ENCODE measurements at places on chromosomes 3 and 15.

GRCh38 chr3:80094589-80094988 lies 326.8 kb upstream of the ROBO1 start:
- no peak for DNase-seq

DNA sequence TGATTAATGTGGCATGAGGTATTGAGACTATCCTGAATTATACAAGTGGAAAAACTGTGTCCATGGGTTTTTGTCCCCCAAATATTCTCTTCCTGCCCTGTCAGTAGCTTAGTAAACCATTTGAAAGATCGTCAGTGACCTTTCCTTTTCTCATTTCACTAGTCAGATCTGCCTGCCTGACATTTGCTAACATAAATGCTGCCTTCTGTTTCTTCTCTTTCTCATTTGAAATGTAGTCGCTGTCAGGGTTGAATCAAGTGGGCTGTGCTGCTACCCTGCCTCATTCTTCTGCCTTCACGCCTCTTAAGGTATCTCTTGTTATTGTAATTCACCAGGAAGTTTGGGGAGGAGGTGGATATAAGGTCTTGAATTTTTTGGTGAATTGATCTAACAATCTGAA lies 67.5 kb downstream of the LRCH3 start:
- DNase-seq: no peak

DNA sequence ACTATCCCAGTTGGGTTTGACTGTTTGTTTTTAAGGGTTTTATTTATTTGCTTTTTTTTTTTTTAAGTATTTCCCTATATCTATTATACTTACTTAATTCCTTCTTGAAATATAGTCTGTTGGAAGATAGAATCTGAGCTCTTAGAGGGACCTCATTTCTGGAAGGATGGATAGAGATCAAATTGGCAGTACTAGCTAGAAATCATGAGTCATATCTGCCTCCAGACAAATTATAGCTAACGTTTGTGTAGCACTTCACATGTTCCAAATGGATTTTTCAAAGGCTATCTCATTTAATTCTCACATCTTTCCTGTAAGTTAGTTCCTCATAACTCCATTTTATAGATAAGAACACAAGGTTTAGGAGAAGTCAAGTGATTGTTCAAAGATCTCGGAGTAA lies 384.7 kb downstream of the ZIC1 start:
- DNase-seq: no peak

- DNase-seq: no peak
Measured at GRCh38 chr3:113906568-113907140, 41.2 kb upstream of the ZDHHC23 start.

DNA sequence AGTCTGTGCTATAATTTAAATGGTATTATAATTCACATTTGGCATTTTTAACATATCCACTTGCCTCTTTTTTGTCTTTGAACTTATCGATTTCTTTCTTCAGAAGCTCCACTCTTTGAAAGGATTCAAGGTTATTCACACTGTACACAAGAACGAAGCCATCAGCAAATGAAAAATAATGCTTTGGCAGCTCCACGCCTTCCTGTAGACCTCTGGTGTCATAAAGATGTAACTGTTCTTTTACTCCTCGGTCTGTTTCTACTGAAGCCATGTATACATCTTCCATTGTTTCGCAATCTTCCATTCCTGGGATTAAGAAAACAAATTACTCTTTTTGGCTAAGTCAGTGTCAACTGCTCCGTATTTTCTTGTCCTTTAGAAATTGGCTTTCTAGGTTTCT lies 16.0 kb downstream of the NKIRAS1 start:
- no peak for DNase-seq

DNA sequence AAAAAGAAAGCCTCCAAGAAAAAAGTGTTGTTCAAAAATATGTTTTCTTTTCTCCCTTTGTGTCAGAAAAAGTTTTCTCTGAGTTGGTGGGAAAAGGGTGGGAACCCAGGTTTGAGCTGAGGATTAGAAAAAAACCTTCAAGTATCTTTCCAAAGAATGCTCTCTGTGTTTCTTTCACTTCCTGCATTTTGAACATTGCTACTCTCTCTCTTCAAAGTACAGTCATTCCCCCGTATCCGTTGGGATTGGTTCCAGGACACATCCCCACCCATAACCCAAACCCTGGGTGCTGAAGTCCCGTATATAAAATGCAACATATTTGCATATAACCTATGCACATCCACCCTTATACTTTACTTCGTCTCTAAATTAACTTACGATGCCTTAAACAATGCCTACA lies 139.6 kb downstream of the TMCO5A start:
- DNase-seq: no peak

Data from NCI-H1105 (cell line).